ENCODE measurements at places on chromosomes 4 and X. TPM values are rescaled to one million over a fixed set of nuclear protein-coding genes. Genes with fewer than 3 reads are reported as not detected.
A peak's percentile ranks its signal among the peaks of the same experiment; 100 is the strongest.

GRCh38 chr4:172725581-172725980, 443.0 kb upstream of the GALNT7 start:
- DNase-seq, result no peak
- no peak overlapping the region for H3K4me3 ChIP-seq
- no peaks in the 10 kb centered on the region for H3K27me3 ChIP-seq
- H3K4me1 ChIP-seq, result no peaks in the 10 kb centered on the region

DNA sequence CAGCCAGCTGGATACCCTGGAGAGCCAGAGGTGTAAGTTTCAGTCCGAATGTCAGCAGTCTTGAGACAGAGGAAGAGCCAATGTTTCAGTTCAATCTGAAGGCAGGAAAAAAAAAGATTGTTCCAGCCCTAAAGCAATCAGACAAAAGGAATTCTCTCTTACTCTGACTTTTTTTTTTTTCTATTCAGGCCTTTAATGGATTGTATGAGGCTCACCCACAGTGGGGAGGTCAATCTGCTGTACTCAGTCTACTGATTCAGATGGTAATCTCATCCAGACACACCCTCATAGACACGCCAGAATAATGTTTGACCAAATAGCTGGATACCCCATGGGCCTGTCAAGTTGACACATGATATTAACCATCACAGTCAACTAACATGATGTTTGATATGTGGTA, 51.9 kb downstream of the TEX13A start:
- no peak overlapping the region for H3K4me3 ChIP-seq
- no peaks in the 10 kb centered on the region for H3K4me1 ChIP-seq
- DNase-seq, result no peak
- H3K27ac ChIP-seq, result no peak overlapping the region
- no peaks in the 10 kb centered on the region for H3K27me3 ChIP-seq

DNA sequence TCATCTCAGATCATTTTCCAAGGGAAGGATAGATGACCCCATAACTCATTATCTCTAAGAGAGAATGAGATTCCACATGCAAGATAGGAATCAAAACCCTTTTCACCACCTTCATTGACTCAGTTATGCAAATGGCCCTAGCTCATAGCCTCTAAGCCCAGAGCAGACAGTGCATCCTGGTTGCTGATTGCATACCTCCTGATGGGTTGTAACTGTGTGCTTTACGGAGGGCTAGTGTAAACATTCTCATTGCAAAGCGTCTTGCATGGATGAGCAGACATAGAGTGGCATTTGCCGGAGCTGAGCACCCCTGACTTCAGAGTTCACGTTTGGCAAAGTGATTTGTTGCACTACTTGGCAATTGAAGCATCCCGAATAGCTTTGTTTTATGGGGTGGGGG, 151.0 kb downstream of the VCX3A start:
- no peak for DNase-seq

DNA sequence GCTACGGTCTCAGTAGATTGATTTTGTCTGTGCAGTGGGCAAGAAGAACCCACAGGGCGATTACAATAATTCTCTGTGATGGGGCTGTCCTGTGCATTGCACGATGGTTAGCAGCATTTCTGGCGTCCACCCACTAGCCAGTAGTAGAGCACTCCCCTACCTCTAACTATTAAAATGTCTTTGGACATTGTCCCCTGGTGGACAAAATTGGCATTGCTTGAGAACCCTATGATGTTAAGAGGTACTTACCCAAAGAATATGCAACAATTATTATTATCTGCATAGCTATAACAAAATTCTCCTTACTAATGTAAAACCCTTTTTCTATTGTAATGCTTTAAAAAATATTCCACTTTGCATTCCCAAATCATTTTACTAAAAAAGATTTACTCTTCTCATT, 109.5 kb upstream of the VCX3A start:
- no peaks in the 10 kb centered on the region for H3K4me1 ChIP-seq
- H3K27me3 ChIP-seq, result no peaks in the 10 kb centered on the region
- DNase-seq, result peak; percentile 14
- no peaks in the 10 kb centered on the region for H3K36me3 ChIP-seq

DNA sequence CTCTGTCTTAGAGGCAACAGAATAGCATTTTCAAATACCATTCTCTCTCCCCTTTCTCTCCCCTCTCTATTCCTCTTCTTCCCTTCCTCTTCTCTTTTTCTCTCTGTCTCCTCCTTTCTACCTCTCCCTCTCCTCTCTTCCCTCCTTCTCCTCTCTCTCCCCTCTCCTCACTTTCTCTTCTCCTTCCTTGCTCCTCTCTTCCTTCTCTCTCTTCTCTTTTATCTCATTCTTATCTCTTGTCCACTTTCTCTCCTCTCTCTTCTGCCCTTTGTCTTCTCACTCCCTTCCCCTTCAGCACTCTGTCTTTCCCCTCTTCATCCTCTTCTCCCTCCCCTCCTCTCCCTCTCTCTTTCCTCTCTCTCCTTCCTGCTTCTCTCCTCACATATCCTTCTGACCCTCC, 2265.8 kb upstream of the TENM3 start:
- no peaks in the 10 kb centered on the region for H3K27me3 ChIP-seq
- no peaks in the 10 kb centered on the region for H3K36me3 ChIP-seq
- no peak for DNase-seq
- H3K4me3 ChIP-seq, result no peak overlapping the region

- H3K36me3 ChIP-seq, result no peaks in the 10 kb centered on the region
- DNase-seq, result no peak
- H3K27me3 ChIP-seq, result no peaks in the 10 kb centered on the region
- H3K4me3 ChIP-seq, result no peak overlapping the region
Measured at GRCh38 chr4:159193046-159193620, 90.3 kb downstream of the RAPGEF2 start.

DNA sequence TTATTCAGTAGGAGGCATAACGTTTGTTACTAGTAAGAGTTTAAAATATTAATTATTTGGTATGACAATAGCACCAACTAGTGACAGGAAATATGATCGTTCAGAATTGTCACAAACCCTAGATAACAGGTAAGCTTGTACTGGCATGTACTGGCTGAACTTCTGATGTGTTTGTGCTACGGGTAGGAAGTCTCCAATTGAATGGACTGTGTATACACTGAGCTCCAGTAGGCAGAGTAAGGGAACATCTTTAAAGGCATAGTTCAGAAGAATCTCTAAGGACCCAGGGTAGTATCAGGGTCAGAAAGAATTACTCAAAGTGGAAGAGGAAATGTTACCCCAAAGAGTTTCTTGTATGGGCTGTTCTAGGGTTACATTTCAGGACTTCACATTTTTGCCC, 230.4 kb downstream of the EDA2R start:
- no peak overlapping the region for H3K27ac ChIP-seq
- H3K36me3 ChIP-seq, result no peaks in the 10 kb centered on the region
- no peaks in the 10 kb centered on the region for H3K4me1 ChIP-seq
- H3K27me3 ChIP-seq, result no peaks in the 10 kb centered on the region

DNA sequence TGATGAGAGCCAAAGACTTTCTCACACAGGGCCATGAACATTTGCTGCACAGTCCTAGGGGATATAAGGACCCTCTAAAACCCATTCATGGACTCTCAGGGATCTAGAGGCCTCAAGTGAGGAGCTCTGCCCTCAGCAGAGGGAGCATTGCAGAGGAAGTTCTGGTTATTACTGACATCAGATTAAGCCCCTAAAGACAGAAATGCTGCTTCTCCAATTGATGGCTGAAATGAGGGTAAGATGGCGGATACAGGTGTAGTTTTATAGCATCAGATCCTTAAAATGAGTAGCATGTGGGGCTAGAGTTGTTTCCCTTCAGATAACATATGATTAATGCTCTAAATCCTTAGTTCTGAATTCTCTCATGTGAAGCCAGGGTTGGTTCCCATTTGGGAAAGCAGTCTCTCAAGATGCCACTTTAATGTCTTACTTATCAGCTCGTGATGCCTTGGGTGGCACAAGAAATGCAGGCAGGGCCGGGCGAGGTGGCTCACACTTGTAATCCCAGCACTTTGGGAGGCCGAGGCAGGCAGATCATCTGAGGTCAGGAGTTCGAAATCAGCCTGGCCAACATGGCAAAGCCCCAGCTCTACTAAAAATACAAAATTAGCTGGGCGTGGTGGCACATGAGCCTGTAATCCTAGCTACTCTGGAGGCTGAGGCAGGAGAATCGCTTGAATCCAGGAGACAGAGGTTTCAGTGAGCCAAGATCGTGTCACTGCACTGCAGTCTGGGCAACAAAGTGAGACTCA, 7.9 kb downstream of the RHOH start:
- H3K27ac ChIP-seq, result no peak overlapping the region
- no peak for DNase-seq

The GLRA2 gene
- polyA plus RNA-seq, result not detected

Data from testis (tissue), 5 donors.